ENCODE measurements at places on chromosomes 4 and X. TPM values are rescaled to one million over a fixed set of nuclear protein-coding genes. Genes with fewer than 3 reads are reported as not detected.

Gene XPNPEP2
- not detected for total RNA-seq

Gene LYAR
- 7.6 TPM for total RNA-seq

Gene IQCM
- 0.45 TPM for total RNA-seq

Gene TRIM75
- total RNA-seq, result not detected

Gene MAGEE1
- 8.7 TPM for total RNA-seq

Gene MSANTD1
- total RNA-seq, result 1.9 TPM

Gene ALB
- total RNA-seq, result not detected

Gene GAGE12J
- not detected for total RNA-seq

Gene ADH1C
- total RNA-seq, result 0.47 TPM

Gene TEX13D
- total RNA-seq, result 0.14 TPM

Gene GAGE12C
- total RNA-seq, result not detected

Gene BEX1
- 345 TPM for total RNA-seq

Gene SUPT20HL1
- 0.22 TPM for total RNA-seq

Gene HOPX
- 8.9 TPM for total RNA-seq

Gene H2BW2
- not detected for total RNA-seq

Gene PGAM4
- not detected for total RNA-seq

Gene PLP2
- total RNA-seq, result 1.8 TPM

Gene ZCCHC18
- total RNA-seq, result 5.6 TPM

Gene PROM1
- 28.5 TPM for total RNA-seq

Gene ZXDB
- 7.3 TPM for total RNA-seq

Gene GNRHR
- 2.1 TPM for total RNA-seq

Gene BLOC1S4
- 23.0 TPM for total RNA-seq

Gene USP26
- 0.36 TPM for total RNA-seq

Gene PTPN13
- total RNA-seq, result 32.1 TPM

Gene ZRSR2
- total RNA-seq, result 12.3 TPM

Gene NPY2R
- 0.64 TPM for total RNA-seq

Gene FBXO8
- 32.9 TPM for total RNA-seq

Gene DSPP
- total RNA-seq, result not detected

Gene MAB21L2
- 1.1 TPM for total RNA-seq

Gene NXF2B
- not detected for total RNA-seq

Gene SLC4A4
- 1.8 TPM for total RNA-seq

Gene PDGFRA
- total RNA-seq, result 27.2 TPM

Gene CDS1
- total RNA-seq, result 4.9 TPM

Gene GLRB
- total RNA-seq, result 0.49 TPM

Gene COL4A5
- total RNA-seq, result 93.2 TPM

Gene MAML3
- 16.1 TPM for total RNA-seq

Gene MAEA
- 44.6 TPM for total RNA-seq

Gene RTL9
- total RNA-seq, result 0.66 TPM

Gene CHRDL1
- total RNA-seq, result not detected
